ENCODE measurements at places on chromosomes 12 and 14.

DNA sequence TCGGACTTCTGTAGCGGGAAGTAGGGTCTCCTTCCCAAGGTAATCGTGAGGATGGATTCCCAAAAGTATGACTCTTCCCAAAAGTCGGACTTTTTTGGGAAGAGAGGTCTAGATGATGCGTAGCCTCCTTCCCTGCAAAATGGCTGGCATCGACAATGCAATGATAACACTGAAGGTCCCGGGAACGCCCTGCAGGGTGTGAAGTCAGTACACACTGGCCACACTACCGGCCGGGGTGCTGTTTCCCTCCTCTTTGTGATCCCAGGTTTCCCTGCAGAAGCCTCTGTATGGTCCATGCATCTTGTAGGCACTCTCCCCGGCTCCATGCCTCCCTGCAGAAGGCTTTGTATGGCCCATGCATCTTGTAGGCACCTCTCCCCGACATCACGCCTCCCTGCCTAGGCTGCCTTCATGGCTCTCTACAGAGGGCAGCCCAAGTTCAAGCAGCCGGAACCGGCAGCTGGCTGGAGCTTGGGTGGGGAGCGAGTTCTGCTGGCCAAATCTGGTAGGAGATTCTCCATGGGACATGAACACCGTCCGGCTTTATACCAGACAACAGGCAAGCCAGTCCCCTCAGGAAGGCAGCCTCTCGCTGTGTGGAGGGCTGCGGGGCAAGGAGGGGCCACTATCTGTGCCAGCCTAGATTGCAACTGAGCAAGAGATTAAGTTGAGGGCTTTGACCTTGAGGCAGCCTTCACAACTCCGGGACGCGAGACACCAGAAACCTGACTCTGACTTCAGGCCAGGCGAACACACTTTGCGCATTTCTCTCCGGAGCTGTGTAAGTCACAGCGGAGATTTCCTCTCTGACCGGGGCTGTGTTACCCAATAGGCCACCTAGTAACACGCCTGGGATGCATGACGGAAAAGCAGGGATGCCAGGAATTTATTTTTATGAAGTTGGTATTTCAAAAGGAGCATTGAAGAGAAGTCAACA lies 23.5 kb downstream of the FZD10 start:
- DNase-seq = no peak

DNA sequence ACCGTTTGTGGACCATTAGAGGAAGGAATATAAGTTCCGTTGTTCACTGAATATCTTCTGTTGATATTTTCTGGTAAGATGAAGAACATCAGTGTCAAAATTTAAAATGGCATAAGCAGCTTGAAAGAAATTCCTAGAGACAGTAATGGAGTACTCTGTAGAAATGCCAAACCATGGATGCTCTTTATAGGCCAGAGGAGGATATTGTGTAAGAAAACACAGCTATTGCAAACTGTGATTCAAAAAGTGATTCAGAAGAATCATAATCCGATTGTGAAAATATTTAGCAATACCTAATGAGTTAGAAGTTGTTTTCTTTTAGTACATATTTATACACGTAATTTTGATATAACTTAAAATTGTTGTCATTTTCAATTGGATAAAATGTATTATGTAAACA lies 102.8 kb downstream of the SLC16A7 start:
- DNase-seq = peak; percentile 17

- no peak for DNase-seq
Measured at GRCh38 chr12:131909752-131910219, 15.4 kb downstream of the ULK1 start.

DNA sequence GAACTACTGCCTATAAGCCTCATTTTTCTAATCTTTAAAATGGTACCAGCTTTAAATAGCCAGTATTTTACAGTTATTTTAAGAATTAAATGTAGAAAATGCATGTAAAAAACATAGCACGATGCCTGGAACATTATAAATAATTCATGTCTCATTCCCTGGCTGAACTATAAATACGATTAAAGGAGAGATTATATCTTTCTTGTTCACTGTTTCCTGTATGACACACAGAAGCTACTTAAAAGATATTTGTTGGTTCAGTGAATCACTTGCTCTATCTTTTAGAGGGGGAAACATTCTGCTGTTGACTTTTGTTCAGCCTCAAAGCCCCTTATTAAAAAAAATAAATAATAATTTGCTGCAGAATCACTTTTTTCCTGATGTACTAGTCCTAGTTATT lies 406.9 kb downstream of the LRFN5 start:
- DNase-seq = no peak

- no peak for DNase-seq
Measured at GRCh38 chr14:105076805-105077648, 11.8 kb upstream of the GPR132 start.

DNA sequence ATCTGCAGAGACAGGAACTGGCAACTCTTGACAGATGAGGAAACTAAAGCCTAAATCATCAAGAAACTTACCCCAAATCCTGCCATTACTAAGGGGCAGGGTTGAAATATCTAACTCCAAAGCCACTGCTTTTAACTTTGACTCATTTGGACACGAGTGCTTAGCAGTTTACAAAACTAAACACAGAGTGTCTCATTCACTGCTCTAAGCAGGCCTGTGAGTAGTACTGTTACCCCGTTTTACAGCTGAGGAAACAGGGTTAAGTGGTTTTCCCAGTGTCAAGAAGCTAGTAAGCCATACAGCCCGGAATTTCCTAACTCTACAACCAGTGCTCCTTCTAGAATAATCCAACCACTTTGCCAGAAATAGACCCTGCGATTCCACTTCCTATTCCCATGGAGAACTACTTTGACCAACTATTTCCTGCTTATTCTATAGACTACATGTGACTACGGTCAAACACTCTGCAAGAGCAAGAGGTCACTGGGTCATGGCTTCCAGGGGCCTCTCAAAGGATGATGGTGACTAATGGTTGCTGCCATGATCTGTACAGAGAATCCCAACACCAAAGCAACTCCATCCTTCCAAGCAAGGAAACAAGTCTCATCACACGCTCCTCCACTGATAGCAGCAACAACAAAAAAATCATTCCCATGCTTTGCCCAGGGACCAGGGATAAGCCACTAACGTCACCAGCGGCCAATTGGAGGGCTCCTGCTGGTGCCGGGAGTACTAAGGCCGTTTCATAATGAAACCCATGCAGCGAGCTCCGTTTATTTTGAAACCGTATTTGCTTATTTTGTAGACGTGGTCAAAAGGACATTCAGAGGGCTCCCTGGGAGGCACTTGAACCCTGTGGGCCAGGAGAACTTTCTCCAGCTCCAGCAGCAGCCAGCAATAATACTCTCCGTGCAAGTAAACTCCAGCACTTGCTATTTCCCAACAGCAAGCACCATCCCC lies 56.3 kb downstream of the NUAK1 start:
- DNase-seq = peak; percentile 35

DNA sequence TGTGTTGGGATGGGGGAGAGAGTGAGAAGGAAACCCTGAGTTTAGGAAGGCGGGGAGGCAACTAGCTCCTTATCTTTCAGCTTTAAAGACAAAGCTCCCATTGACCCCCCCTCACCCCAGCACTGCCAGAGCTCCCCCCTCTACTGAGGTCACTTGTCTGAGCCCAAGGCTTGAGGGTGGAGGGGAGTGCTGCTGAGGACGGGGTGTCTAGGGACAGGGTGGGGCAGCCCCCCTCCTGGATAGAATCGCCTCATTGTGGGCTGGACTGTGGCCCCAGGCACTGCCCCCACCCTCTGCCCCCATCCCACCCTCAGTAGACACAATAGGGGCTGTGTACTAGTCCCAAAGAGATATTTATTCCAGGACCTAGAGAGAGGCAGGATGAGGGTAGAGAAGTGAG lies 3.0 kb downstream of the ERBB3 start:
- no peak for DNase-seq

GRCh38 chr14:97306133-97306759 lies 509.1 kb downstream of the VRK1 start:
- DNase-seq = no peak

- no peak for DNase-seq
Measured at GRCh38 chr12:3117144-3117581, 40.0 kb downstream of the TSPAN9 start.

DNA sequence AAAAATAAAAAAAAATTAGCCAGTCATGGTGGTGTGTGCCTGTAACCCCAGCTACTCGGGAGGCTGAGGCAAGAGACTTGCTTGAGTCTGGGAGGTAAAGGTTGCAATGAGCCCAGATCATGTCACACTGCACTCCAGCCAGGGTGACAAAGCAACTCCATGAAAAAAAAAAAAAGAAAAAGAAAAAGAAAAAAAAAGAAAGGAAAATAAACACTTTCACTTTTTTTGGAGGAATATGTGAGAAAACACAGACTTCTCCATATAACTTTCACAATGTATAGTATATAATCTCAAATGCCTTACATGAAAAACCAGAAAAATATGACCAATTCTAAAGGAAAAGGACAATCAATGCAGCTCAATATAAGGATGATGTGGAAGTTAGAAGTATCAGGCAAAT lies 8.9 kb downstream of the CLECL1 start:
- DNase-seq = no peak

DNA sequence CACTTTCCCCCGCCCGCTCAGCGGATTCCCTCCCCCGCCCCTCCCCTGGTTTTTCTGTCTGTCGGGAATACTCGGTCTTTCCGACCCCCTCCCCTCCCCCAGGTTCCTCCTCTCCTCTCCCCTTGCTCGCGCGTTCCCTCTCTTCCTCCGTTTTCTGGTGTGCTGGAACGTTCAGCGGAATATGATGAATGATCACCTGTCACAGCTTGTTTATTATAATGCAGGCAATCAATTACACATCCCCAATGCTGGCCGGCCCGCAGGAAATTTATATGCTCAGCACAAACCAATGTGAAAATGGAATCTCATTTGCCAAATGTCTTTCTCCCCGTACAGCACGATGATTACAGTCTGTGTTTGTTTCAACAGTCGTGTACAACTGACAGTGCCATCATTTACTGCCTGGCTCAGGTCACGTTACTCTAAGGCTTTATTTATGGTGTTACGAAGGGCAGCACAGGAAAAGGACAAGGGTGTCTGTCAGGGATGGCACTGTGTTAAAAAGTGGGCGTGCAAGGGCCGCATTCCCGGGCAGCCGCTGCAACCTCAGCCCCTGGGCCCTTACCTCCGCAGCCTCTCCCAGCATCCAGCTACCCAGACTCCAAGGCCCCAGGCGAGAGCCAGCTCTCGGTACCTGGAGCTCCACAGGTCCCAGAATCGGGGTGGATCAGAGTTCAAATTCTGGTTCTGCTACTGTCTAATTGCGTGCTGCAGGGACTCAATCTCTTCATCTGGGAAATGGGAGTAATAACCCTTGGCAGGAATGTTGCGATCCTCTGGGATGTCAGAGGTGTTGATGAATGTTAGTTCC lies 24.7 kb upstream of the MAP1LC3B2 start:
- peak; percentile 17 for DNase-seq

DNA sequence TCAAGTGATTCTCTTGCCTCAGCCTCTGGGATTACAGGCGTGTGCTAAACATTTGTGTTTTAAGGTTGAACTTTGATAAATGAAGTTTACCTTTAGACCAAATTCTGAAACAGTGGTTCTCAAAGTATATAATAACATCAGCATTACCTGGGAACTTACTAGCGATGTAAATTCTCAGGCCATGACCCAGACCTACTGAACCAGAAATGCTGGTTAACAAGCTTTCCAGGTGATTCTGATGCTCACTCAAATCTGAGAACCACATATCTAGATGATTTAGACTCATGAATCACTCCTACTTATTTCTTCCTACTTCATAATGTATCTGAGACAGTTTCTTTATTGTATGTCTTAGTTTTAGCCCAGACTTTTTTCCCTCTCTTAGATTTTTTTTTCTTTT lies 43.6 kb downstream of the RAD51B start:
- DNase-seq = no peak
